Stimulated activated CD8-positive, alpha-beta memory T cell treated with anti-CD3 and anti-CD28 coated beads, Interleukin-7, amount 100 ng/mL, for 1 hour (primary cell): ENCODE measurements at places on chromosomes 11 and 22.

DNA sequence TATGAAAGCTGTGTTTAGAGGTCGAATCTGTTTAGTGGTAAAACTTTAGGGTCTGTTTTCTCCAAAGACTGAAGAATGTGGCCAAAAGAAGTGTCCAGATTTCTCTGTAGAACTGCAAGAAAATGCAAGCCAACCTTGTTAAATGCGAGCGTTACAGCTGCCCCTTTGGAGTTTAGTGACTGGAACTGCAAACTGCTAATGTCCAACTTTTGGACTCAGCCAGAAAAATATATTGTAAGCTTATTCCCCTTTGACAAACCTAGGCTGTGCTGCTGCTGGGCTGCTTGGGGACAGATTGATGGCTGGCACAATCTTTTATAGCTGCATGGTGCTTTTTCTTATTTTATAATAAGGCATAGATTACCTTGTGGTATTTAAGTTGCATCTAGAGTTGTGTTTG is 3.9 kb downstream of the TEAD1 start:
- no peak for DNase-seq

DNA sequence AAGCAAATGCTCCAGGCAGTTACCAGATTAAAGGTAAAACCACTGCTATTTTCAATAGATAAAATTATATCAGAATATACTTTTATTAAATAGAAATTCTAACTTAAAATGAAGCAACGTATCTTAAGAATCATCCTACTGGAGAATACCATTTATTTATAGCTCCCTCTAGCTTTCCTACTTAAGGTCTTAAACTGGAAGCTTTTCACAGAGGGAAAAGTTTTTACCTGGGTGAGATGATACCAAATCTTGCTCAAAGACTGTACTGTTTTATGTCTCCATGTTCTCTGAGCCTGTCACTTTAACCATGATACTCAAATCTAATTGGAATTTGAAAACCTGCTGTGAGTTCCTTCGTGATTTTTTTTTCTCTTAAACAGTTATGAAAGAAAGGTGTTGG is 291.8 kb downstream of the AASDHPPT start:
- no peak for DNase-seq

DNA sequence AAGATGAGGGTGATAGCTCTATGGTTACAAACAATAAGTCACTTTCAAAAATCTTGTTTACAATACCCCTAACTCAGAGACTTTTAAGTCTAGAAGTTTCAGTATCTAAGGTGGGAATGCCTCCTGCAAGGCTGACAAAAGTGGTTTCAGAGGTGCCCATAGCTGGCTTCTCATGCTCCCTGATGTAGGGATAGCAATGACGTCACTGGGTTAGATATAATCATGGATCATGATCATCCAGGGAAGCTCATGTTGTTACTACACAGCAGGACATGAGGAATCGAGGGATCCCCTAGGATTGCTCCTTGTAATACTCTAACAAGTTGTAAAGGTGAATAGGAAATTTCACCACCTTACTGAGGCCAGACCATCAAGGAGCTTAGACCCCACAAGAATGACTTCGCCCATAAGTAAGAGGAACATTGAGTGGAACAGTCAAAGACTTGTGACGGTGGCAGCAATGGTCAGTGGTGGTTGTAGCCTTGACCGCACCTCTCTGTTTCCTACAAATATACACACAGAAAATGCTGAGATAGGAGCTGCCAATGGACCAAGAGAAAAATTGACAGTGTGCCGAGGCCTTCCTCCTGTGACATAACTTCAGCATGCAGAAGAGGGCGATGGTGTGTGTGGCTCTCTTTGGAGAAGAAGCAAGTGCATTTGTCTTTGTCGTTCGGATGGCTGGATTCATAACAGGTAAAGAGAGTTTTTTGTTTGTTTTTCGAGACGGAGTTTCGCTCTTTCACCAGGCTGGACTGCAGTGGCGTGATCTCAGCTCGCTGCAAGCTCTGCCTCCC is 15.6 kb downstream of the APOL4 start:
- no peak for DNase-seq

- DNase-seq = no peak
These were observed 1.3 kb downstream of the TMEM86A start for GRCh38 chr11:18699848-18700261.

DNA sequence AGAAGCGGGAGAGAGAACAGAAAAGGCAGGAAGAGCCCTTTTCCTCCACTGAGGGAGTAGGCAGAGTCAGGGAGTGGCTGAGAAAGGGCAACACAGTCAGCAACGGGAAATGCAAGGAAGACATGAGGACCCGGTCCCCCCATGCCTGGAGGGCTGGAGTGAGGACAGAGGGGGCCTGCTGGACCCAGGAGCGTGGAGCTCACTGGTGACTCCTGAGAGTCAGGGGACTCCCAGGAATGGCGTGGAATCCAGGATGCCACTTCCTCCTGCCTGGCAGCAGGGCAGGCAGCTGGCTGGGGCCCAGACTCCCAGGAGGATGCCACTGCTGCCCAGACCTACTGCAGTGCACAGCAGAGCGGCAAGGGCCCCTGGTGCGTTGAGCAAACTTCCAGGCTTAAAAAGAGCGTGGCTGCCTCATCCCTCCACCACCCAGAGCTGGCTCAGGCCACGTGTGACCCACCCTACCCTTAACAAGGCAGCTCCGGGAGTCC is 11.3 kb downstream of the C11orf21 start:
- no peak for DNase-seq

GRCh38 chr11:77131560-77131959 is 3.5 kb downstream of the MYO7A start:
- no peak for DNase-seq

DNA sequence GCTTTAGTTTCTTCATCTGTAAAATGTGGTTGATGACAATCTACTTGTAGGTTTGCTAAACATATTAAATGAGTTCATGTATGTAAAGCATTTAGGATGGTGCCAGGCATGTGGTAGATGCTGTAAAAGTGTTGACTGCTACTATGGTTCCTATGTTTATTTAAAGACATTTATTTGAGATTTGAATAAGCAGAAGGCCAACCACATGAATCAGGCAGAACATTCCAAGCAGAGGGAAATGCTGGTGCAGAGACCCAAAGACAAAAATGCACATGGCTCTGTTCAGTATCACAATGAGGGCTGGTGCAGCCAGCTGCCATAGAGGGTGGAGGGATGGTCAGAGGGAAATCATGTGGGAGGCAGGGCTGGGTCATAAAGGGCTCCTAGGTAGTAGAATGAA is 156.2 kb upstream of the PDGFD start:
- DNase-seq = no peak

- no peak for DNase-seq
These were observed 42.1 kb upstream of the ALX4 start for GRCh38 chr11:44351898-44352498.
